Mesendoderm (in vitro differentiated cells): ENCODE measurements at places on chromosomes 12 and 14.

- no peak for DNase-seq
Observed at GRCh38 chr14:91284791-91285548, 40.5 kb upstream of the GPR68 start.

- DNase-seq, result no peak
Observed at GRCh38 chr12:19148860-19149259, 19.3 kb downstream of the PLEKHA5 start.

- DNase-seq, result no peak
Observed at GRCh38 chr12:45259675-45260074, 43.8 kb downstream of the ANO6 start.

GRCh38 chr12:46608431-46609272 lies 217.1 kb downstream of the SLC38A4 start:
- no peak for DNase-seq

DNA sequence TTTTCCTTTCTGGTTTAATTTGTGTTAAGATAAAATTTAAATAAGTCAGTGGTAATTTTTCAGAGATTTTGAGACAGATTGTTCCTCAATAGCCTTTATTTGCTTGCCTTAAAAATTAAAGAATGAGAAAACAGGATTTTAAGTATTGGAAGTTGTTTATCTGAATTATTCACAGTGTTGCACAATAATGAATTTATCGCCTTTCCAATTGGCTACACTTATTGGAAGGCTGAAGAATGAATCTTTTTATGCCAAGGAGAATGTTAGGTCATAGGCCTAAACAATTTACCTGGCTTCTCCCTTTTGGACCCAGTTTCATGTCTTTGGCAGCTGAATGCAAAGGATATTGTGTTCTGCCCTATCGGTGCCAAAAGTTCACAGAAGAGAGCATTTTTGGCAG lies 250.2 kb downstream of the NPAS3 start:
- no peak for DNase-seq

DNA sequence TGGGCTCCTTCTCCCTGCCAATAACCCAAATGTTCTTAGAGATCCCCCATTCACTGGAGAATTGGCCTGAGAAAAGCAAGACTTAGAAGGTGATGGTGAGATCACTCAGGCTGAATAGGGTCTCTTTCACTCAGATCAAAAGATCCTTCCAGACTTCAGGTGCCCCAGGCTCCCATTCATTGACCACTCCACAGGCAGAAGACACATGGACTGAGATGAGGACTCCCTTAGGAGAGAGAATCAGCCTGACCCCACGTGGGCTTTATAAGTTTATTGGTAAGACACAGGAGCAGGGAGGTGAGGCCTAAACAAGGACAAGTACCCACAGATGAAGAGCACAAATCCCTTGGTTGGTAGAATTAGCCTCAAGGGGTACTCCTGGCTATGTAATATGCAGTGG lies 6.1 kb upstream of the KRT72 start:
- no peak for DNase-seq

GRCh38 chr12:6390084-6390799 lies 6.3 kb downstream of the LTBR start:
- no peak for DNase-seq

DNA sequence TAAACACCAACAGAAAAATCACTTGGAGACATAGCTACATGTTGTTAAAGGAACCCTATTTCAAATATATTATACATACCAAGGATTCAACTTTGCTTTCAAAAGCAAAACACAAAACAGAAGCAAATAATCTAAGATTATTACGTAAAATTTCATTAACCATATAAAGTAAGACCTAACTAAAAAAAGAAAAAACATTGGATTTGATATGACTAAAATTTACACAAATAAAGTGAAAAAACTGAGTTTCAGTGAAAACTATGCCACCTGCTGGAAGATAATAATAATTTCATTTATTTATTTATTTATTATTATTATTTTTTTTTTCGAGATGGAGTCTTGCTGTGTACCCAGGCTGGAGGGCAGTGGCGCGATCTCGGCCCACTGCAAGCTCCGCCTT lies 45.2 kb downstream of the WDHD1 start:
- no peak for DNase-seq

GRCh38 chr12:115979351-115979750 lies 298.1 kb downstream of the MED13L start:
- no peak for DNase-seq

DNA sequence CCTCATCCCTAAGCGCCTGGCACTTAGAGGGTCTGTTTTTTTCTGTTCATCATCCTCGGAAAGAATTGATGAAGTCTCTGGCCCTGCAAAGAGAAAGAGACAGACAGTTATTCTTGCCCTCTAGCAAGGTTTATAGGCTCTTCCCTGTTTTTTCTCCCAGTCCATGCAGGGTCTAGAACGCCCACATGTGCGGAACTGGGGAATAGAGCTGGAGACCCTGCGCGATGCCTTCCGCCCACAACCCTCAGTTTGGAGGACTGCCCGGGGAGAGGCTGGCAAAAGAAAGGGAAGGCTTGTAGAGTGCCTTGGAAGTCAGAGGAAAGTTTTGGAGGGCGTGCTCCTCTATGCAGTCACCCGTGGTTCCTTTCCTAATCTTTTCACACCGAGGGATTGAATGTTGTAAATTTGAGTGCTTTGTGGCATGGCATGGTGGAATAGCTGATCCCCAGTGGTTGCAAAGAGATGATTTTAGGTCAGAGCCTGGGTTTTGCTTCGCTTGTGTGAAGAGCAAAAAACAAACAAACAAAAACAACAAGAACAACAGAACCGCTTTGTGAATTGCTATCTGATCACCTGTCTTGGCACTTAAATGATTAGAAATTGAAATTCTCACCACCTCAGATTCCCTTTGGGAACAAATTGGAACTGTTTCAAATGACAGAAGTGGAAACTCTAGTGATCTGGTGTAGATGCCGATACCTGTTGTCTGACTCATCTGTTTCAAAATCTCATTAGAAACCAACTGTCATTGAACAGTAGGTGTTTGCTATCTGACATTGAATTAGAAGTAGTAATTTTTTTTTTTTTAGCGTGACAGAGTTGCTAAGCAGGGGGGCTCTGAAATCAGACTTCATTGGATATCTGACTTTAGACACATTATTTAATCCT lies 947 bp downstream of the GAS2L3 start:
- DNase-seq, result peak; percentile 35

GRCh38 chr14:23057757-23058653 lies 685 bp upstream of the CDH24 start:
- peak; percentile 95 for DNase-seq

- no peak for DNase-seq
Observed at GRCh38 chr12:40011775-40012129, 94.1 kb downstream of the SLC2A13 start.

DNA sequence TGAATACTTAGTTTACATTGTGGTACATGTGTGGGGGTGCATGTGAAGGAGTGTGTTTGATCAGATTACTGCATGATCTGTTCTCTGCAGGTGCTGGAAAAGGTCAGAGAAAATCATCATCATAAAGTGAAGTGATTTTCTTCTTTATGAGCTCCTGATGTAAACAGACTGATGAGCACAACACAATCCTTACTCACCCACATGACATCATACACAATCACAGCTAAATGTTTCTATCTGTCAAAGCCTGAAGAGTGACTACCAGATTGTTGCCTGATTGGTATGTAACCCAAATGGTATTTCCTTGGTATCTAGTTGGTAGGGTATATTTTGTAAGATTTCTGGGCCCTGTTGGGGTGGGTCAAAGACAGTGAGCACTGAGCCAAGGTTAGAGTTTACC lies 270.8 kb downstream of the FOXG1 start:
- no peak for DNase-seq

GRCh38 chr14:21494902-21495762 lies 16.0 kb downstream of the METTL3 start:
- peak; percentile 61 for DNase-seq

DNA sequence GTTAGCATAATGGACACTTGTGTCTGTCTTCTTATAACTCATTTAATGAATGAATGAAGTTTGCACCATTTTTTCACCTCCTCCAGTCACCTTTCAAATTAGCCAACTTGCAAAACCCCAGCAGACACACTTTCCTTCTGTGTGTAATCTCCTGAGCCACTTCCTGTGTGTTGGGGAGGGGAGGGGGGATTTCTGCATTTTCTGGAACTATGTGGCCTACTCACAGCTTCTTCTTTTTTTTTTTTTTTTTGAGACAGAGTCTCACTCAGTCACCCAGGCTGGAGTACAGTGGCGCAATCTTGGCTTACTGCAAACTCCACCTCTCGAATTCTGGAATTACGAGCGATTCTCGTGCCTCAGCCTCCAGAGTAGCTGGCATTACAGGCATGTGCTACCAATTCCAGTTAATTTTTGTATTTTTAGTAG lies 4.1 kb upstream of the SERPINA1 start:
- DNase-seq, result peak; percentile 41

GRCh38 chr12:68451261-68452077 lies 119.3 kb upstream of the MDM1 start:
- DNase-seq, result peak; percentile 80

- no peak for DNase-seq
Observed at GRCh38 chr14:39712293-39712999, 280.2 kb upstream of the FBXO33 start.

GRCh38 chr12:103840462-103840875 lies 565 bp downstream of the NT5DC3 start:
- peak; percentile 28 for DNase-seq

GRCh38 chr14:68592948-68593556 lies 199.8 kb downstream of the ZFP36L1 start:
- no peak for DNase-seq

DNA sequence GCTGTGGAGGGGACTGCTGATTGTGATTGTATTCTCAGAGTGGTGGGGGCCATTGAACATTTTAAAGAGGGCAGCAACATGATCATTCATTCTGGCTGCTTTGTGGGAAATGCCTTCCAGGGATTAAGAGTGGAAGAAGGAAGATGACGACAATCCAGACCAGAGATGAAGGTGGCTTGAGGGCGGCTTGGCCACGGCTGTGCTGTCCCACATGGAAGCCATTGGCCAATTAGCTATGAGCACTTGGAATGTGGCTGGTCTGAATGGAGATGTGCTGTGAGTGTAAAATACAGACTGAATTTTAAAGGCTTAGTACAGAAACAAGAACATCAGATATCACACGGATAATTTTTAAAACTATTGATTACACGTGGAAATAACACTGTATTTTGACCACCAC lies 19.2 kb upstream of the SLC10A1 start:
- no peak for DNase-seq
